ENCODE measurements at places on chromosomes 2 and 18. TPM values are rescaled to one million over a fixed set of nuclear protein-coding genes. Genes with fewer than 3 reads are reported as not detected.

DNA sequence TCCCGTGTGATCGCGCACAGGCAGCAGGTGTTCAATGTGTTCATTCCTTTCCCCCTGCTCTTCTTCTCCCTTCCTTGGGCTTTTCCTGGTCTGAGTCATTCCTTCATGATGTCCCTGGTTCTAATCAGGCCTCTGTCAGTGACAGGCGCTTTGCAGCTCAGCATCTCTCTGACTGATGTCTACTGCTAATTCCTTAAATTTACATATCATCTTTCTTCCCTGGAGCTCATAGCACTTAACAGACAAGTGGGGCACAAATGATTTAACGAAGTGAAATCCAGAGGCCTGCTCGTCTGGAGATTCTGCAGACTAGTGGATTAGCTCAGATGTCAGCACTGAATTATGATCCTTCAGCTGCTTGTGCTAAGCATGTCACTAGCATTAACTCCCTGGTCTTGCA is 77.9 kb downstream of the NRP2 start:
- no peak for DNase-seq

DNA sequence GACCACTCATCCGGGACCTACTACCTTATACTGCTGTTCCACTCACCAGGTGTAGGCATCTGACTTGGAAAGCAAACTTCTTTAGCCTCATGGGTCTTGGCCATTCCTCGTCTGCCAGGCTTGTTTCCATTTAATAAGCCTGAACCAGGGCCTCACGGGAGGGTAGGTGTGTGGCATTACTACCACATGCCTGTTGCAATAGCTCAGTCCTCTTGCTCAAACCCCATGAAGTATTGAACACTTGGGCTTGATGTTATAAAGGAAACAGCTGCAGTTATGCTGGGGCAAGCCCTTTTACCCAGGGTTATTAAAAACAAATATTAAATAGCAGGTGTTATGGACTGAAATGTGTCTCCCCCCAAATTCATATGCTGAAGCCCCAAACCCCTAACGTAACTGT is 21.2 kb downstream of the MRPL44 start:
- DNase-seq, result no peak

- DNase-seq, result no peak
Measured at GRCh38 chr2:158586491-158586890, 129.7 kb downstream of the PKP4 start.

DNA sequence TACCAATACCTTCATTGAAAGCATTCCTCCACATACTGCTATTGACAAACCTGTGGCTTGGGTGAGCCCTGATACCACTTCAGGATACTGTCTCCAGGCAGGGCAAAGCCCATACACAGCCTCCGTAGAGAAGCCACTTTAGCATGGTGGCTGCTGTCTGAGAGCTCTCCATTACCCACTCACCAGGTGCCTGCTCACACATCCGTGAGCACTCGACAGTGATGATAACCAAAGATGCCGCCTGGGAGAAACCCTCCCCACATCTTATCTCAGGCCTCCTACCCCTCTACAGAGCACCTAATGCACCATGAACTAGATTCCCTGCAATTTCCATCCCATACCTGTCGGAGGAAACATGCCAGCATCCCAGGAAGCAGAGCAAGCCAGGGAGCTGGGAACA is 57.6 kb upstream of the KLHL29 start:
- DNase-seq, result no peak

- no peak for DNase-seq
Measured at GRCh38 chr18:61595615-61596251, 262.5 kb downstream of the CDH20 start.

DNA sequence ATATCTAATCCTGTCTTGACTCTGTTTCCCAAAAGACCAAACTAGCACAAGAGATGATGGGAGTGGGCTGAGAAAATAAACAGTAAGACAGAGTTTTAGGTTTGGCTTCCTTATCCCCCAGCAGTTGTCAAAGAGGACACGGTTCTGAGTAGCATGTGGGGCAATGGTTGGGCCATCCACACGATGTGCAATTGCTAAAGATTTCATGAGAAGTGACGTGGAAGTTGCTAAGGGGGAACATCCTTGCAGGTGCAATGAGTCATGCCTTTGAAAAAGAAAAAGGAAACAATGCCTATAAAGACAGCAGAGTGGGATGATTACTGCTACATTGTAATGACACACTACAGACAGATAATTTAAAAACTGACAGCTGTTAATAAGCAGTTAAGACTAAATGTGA is 1395.8 kb downstream of the LRP1B start:
- DNase-seq, result no peak

DNA sequence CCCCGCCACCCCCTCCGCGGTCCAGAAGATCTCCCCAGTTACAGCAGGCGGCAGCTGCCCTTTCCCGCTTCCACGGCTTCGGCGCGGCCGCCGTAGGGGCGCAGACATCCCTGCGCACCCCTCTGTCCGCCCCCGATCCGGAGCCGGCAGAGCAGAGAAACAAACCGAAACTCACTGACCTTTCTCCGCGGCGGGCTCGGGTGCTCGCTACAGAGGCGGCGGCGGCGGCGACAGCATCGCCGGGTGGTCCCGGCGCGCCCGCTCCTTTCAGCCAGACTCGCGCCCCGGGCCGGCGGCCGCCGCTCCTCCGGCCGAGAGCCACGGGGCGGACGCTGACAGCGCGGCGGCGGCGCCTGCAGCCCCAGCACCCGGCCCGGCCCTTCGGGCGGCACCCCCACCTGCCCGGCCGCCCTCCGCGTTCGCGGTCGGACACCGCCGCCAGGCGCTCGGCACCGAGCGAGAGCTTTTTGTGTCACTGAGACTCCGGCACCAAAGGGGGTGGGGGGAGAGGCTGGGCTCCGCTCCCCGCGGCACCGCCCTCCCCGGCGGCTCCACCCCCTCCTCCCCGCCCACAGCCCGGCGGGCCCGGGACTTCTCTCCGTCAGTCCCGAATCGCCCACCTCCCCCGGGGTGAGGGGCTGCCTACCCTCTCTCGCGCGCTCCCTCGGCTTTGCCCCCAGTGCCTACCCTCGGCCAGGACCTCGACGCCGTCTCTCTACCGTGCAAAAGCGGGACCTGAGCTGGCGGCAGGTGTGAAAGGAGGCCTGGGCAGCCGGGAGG is 1.4 kb upstream of the RNF152 start:
- peak; percentile 72 for DNase-seq

GRCh38 chr2:181077128-181077709 is 96.8 kb downstream of the UBE2E3 start:
- peak; percentile 81 for DNase-seq

The PRKCE gene
- 11.9 TPM for total RNA-seq

The CNGA3 gene
- not detected for total RNA-seq

The CFAP65 gene
- total RNA-seq, result not detected

All from SJCRH30 (cell line).